T-cell (primary cell): ENCODE measurements at places on chromosomes 2 and 18.

GRCh38 chr2:105747991-105748390 is 3.3 kb downstream of the NCK2 start:
- DNase-seq: peak; percentile 43

DNA sequence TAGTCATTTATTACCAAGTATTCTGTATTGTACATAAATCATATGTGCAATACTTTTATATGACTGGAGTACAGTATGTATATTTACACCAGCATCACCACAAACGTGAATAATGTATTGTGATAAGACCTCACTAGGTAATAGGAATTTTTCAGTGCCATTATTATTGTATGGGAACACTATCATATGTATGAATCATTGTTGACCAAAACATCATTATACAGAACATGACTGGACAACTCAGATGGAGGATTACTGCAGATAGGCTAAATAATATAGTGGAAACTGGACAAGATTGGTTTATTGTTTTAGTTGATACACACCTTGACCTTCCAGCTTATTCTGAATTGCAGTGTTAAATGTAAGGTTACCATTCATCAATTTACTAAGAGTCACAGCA is 33.4 kb downstream of the VAPA start:
- no peak for DNase-seq

DNA sequence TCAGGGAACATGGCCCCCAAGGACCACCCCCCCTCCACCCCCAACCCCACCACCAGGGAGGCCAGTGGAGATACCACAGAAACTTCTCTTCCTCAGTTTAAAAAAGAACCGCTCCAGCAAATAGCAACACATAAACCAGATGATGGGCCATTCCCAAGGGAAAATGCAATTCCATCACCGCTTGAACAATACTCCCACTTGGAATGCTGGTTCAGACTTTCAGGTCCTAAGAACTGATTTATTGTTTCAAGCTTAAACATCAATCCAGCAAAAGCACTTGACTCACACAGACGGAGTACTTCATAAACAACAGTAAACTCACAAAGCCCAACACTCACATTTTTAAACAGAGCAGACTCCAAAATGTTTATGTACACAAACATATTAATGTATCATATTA is 6.9 kb downstream of the HDAC4 start:
- no peak for DNase-seq

DNA sequence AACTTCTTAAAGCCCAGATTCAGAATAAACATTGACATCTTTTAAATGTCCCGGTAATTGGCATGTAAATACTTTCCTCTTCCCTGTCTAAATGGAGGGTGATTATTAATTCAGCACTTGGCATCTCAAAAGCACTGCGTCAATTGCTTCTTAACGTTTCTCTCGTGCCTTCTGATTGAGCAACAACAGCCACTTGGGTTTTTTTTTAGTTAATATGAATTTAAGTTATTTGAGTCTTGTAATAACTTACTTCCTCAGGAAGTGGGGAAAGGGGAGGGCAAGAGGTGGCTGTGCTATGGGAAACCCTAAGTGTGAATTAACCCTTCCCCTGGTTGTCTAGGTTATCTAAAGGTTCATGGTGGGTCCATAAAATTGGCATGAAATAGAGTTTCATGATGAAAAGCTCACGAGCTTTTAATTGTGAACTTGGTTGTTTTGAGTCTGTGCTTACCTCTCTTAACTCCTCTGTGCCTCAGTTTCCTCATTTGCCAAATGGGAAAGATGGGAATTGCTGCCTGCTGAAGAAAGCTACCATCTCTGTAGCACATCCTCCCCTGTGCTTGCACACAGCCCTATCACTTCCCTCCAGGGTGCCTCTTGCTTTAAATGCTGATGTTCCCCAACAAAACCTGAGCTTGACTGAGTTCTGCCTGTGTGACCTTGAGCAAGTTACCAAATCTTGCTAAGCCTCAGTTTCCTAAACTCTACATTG is 126.3 kb upstream of the BCL2L11 start:
- no peak for DNase-seq

DNA sequence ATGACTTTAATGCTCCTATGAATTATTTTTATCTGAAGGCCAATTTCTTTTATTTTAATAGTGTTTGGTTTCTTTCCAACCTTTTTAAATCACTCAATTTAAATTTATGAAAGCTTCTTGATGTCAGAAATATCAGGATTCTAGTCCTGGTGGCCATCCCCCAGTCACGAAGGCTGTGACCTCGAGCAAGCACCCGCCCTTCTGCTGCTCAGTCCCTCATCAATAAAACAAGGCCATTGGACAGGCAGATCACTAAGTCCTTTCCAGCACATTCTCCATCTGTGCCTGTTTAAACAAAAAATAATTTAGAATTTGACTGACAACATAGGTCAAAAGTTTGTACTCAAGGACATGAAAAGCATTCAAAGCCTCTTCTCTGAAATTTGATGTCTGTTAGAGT is 483.6 kb upstream of the VRK2 start:
- DNase-seq: no peak

GRCh38 chr18:60534538-60534937 is 162.0 kb upstream of the MC4R start:
- no peak for DNase-seq

DNA sequence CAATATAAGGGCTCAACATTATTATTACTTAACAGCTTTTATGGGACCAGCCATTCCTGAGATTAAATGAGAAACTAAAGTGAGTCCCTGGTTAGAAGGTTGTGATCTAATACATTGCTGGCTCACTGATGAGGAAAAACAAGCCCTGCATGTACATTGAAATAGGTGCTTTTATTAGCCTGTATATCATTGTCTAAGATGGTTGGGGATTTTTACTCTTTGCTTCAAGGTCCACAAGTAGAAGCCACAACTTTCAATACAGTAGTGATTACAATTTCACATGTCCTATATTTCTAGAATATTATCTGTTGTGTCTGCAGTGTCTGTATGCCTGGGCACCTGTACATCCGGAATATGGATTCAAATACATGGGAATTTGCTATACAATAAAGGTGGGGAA is 104.1 kb upstream of the FZD5 start:
- DNase-seq: no peak

DNA sequence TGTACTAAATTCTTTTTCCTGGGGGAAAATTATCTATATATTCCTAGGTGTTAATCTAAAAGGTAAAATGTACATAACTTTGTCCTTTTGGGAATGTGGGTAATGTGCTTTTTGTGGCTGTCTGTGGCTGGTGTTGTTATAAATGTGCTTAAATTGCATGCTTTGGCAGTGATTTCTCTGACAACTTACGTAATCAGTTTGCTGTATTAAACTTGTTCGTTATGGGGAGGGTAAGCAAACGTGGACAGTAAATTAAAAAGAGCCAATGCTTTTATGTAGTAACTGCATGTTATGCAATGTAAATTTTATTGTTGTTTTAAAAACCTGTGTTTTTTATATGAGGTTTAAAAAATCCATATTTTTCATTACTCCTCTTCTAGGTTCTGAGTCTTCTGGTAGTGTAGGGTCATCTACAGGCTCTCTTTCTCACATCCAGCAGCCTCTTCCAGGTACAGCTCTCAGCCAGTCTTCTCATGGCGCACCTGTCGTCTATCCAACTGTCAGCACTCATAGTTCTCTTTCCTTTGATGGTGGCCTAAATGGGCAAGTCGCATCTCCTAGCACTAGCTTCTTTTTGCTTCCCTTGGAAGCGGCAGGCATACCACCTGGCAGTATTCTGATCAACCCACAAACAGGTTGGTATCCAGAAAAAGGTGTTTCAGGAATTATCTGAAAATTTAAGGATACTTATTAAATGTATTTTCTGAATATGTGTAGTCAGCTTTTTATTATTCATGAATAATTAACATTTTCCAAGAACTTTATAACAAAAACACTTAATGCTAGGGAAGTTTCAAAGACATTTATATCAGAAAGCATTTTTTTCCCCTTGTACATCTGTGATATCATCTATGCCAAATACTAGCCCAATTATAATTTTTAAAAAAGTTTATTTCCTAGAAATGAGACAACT is 100.2 kb upstream of the UBXN4 start:
- no peak for DNase-seq

DNA sequence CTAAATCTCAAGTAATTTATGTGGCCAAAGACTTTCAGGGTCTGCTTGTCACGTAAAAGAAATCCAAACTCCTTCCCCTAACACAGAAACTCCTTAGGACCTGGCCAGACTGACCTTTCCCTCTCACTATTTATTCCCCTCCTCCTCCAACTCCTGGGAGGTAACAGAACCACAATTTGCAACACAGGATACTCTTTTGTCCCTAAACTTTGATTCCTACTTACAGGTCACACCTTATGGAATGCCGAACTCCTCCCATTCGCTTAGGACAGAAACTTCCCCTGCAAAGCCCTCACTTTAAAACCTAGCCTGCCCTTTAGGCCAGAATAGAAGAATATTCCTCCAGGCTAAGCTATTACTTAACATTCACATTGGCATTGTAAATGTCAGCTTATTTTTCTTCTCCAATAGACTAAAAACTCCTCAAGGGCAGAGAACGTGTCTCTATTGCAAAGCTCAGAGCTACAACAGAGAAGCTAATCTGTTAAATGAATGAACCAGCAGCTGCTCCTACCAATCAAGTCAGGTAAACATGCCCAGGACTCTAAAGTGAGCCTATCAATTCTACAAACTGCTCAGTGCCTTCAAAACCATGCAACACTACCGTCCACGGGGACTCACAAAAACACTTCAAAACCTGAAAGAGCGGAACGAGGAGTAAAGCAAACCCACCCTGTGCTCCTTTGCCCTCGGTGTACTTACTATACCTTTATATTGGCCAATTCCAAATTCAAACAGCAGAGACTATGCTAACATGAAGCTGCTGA is 6.1 kb downstream of the INO80D start:
- no peak for DNase-seq

GRCh38 chr18:36772241-36772723 is 56.5 kb downstream of the TPGS2 start:
- no peak for DNase-seq

DNA sequence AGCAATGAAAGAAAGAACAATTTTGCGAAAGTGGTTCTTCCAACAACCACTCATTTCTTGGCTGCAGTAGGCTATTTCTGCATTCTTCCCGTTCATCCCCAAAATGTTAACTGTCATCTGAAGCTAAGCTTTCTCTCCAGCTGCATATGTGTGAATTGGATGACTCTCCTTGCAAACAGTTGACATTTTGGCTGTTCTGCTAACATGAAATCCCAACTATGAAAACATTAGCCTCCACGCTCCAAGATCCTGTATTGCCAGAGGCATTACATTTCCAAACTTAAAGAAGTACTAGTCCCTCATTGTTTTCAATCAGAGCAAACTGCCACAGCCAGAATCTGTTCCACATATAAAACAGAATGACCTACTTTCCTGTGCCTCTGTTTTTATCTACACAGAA is 88.5 kb downstream of the TGIF1 start:
- DNase-seq: no peak

GRCh38 chr18:76593843-76594242 is 98.8 kb upstream of the ZNF516 start:
- no peak for DNase-seq
